ENCODE measurements at places on chromosomes 6 and 20.

- DNase-seq = no peak
Measured at GRCh38 chr6:123489589-123489988, 147.2 kb downstream of the TRDN start.

DNA sequence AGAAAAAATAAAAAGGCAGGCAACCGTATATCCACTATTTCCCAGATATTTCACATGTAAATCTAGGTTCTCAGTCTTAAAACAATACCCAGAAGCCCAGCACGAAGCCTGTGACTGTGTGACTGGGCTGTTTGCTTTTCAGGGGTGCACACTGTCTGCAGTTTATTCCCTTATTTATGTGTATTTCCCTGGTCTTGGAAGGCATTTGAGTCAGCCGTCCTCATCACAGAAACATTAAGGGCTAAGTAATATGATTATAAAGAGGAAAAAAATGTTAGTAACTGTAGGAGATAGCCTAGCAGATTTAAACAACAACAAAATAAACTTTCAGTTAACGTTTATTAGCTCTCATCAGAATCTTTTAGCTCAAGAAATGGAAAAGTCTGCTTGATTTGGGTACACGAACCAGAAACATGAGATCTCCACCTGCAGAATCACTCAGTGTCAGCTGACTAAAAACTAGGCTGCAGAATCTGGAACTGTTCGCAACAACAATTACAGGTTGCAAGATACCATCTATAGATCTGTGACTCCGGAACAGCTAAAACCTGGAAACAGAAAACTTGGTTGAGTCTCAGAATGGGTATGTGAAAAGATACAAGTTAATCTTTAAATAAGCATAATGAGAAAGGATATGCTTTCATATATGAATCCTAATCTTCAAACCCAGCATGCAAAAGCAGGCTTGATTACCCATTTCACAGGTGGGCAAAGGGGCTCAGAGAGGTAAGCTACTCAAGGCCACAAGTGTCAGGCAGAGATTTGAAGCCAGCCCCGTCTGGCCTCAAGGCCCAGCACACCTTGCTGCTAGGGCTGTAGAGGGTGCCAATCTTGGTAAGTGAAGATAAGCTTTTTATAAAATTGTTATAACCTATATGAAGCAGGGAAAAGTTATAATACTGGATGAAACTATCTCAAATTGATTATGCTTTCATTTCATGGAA, 21.1 kb downstream of the GCLC start:
- DNase-seq = no peak

DNA sequence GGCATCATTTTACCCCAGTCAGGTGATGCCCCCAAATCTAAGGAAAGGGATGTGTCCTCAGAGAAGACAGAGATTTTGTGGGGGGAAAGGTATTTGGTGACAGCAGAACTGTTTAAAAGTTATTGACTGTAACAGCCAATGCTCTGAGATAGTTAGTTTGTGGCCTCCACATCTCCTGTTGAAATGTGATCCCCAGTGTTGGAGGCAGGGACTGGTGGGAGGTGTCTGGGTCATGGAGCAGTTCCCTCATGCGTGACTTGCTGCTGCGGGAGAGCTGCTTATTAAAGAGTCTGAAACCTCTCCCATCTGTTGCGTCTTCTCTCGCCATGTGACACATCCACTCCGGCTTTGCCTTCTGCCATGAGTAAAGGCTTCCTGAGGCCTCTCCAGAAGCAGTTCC, 282.8 kb upstream of the FOXQ1 start:
- DNase-seq = no peak

DNA sequence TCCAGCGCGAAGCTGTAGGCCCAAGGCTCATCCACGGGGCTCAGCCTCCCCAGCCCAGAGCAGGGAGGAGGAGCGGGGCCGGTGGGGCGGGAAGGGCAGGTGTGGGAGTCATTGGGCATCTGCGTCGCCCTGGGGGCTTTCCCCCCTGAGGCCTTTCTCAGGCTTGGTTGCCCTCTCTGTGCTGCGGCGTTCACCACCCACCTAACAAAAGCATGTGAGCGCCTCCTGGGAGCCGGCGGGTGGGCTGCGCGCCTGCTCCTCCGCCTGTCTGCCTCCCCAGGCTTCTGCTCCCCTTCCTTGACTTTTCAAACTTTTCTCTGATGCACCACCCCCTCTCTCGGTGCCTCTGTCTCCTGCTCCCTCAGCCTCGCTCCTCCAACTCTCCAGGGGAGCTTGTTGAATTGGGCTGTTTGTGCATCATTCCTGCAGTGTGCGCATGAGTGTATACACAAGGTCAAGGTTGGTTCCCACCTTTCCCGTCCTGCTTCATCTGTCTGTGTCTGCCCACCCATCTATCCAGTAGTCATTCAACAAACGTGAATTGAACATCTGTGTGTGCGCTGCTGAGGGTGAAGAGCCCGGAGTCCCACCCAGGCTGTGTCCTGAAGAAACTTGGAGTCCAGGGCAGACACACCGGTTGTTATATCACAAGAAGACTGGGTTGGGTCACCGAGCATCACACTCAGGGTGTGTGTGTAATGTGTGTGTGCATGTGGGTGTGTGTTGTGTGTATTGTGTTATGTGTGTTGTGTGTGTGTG, 82.4 kb upstream of the NNAT start:
- DNase-seq = no peak

DNA sequence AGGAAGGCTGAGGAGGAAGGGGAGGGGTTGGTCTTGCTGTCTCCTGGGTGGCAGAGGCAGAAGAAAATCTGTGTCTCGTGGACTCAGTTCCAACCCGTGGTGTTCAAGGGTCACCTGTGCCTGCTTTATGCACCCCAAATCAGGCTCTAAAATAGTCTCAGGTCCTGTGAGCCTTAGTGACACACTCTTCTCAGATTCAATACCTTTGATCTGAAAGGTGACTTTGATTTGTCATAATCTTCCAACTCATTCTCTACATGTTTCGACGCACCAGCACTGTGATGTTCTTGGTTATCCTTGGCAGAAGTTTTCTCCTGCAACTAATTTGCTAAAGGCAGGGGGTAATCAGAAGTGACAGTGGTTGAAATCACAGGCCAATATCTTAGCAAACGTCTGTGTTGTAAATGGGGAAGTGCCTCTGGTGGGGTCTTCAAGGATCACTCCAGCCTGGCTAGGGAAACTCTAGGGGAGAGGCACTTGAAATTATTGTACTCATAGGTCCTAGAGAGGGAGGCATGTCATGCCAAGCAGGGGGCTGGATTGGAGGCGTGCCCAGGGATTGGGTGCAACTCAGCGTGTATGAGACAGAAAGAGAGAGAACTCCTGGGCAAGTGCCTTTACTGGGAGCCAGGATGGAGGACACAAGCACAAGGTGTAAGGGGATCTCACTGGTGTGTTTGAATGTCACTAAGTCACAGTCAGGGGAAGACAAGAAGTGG, 19.0 kb upstream of the PRND start:
- no peak for DNase-seq

- DNase-seq = no peak
Measured at GRCh38 chr6:45447716-45448115, 70.0 kb upstream of the SUPT3H start.
